ENCODE measurements at places on chromosomes 1 and 21.

DNA sequence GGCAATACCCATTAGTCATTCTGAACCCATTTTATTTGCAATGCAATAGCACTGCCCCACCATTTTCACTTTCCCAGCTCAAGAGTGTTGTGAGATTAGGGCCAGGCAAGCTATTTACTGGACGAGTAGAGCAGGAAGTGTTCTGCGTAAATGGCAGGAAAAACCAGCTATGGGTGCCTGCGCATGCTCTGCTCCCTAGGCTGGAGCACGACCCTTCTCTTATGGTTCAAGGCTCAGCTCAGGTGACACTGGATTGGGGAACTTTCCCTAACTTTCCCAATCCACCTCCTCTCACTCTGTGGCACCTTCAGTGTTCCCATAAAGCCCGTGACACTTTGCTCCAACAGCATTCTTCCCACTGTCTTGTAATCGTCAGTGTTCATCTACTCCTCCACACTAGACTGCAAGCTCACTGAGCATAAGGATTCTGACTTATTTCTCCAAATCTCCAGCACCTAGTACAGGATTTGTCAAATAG lies 3.6 kb upstream of the MAN1A2 start:
- no peak for DNase-seq

DNA sequence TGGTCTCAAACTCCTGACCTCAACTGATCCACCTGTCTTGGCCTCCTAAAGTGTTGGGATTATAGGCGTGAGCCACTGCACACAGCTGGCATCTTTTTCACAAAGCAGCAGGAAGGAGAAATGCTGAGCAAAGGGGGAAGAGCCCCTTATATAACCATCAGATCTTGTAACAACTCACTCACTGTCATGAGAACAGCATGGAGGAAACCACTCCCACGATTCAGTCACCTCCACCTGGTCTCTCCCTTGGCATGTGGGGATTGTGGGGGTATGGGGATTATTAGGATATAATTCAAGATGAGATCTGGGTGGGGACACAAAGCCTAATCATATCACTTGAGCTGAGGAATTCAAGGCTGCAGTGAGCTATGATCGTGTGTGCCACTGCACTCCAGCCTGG lies 3.0 kb upstream of the MFSD2A start:
- DNase-seq, result no peak

- no peak for DNase-seq
Measured at GRCh38 chr1:227961651-227962466, 14.1 kb upstream of the WNT9A start.

- no peak for DNase-seq
Measured at GRCh38 chr1:215375381-215375780, 191.7 kb upstream of the KCTD3 start.

- peak; percentile 53 for DNase-seq
Measured at GRCh38 chr1:205375835-205376545, 19.3 kb upstream of the KLHDC8A start.

DNA sequence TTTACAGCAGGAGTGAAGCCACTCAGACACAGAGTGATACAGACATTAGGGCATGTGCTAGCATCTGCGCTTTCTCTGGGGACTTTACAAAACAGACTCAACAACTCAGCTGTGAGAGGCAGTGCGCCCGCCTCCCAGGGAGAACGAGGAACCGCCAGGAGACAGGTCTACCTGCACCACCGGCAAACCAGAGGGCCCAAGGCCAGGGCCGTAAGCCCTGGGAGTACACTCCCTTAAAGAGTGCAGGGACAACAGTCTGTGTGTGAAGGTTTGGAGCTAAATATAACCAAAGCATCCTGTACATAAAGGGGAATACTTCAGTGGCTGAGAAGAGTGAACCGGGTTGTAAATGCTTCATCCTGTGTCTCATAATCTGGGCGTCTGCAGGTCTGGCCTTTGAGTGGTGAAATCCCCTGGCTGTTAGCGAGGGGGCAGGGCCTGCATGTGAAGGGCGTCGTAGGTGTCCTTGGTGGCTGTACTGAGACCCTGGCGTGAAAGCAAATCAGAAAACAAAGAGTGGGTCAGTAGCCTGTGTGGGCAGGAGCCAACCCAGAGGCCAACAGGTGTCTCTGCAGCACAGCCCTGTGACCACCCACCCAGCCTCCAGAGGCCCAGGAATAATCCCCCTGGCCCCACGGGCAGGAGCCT lies 86.9 kb downstream of the CD247 start:
- DNase-seq, result no peak

- no peak for DNase-seq
Measured at GRCh38 chr1:218064426-218064825, 220.7 kb upstream of the RRP15 start.

- no peak for DNase-seq
Measured at GRCh38 chr1:21496886-21497285, 12.3 kb upstream of the ALPL start.

GRCh38 chr1:10632691-10633090 lies 157.9 kb downstream of the PEX14 start:
- DNase-seq, result no peak

- DNase-seq, result no peak
Measured at GRCh38 chr1:172770071-172770470, 111.2 kb downstream of the FASLG start.

- DNase-seq, result peak; percentile 25
Measured at GRCh38 chr1:218339267-218339831, 5.8 kb upstream of the TGFB2 start.

DNA sequence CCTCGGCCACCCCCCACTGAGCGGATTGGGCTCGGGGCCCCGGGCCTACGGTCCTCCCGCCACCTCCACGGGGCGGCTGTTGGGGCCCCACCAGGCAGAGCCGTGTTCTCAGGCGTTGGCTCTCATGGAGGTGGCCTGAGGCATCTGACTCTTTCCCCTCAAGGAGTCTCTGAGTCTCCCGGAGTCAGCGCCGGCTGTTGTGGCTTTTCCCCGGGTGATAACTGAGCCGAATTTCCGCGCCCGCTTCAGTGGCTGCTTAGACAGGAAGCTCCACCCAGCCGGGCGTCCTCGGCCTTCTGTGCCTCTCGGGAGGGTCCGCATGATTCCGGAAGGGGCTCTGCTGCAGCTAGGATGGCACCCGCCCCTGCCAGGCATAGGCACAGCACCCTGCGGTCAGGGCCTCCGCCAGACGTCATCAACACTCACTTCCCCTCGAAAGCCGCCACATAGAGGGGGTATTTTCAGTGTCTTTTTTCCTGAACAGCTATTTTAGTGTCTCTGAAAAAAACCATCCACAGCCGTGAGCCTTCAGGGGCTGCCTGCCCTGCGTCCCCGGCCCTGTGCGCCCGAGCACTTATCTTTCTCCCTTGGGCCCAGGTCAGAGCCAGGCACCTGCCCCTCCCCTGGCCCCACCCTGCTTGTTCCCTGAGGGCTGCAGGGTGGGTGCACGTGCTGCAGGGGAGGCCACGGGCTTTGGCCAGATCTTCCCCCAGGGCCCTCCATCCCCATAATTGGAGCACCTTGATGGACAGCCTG lies 72.9 kb downstream of the SKI start:
- no peak for DNase-seq

DNA sequence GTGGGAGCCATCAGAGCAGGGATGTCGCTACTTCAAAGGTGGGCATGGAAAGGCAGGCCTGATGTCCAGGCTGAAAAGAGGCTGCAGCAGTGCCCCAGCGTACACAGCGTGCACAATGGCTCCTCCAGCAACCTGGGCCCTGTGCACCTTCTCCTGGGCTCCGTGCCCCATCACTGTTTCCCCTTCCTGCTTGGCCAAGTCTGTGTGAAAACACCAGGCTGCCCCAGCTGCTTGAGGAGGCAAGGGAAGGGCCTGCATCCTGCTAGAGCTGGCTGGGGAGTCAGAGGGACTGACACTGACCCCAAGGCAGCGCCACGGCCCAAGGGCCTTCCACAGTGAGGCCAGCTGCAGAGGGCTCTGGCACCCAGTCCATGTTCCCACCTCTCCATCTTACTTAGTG lies 33.4 kb downstream of the SDC3 start:
- DNase-seq, result no peak

GRCh38 chr21:25757531-25757930 lies 22.8 kb downstream of the GABPA start:
- no peak for DNase-seq

- no peak for DNase-seq
Measured at GRCh38 chr1:93874025-93874651, 4.9 kb downstream of the DNTTIP2 start.

- no peak for DNase-seq
Measured at GRCh38 chr1:108661030-108661609, at the start of gene HENMT1. Gene HENMT1 (minus strand): TSS chr1:108661093. CDS start chr1:108659884, 1,209 bp downstream.

DNA sequence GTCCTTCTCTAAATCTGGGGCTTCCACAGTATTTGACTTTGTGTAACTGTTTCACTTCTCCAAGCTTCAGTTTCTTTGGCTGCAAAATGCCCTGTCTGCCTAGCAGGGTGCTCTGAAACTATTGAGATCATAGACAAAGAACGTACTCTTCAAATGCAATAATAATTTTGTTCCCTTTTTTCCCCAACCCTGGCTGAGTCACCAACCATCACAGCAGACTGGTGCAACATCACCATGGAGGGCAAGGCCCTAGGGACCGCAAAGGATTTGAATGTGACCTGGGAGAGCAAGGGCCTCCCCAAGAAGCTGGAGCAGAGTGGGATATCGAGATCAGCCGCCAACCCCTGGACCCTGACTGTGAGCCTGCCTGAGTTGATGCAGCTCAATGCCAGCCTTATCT lies 115.0 kb downstream of the FCRL5 start:
- no peak for DNase-seq

DNA sequence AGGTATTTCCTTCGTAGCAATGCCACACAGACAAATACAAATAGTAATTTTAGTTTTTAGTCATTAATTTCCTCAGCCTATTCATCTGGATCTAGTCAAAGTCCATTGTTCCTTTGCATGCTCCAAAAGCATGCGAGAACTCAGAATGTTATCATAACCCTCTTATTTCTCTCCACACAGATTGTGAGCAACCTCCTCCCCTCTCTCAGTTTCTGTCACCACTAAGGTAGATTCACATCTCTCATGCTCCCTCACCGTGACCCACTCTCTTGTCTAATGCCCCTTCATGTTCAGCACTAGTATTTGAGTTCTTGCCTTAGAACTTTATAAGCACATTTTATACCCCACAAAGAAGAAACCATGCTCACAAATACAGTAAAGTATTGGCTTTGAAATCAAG lies 582.4 kb downstream of the PLA2G4A start:
- DNase-seq, result no peak

- DNase-seq, result no peak
Measured at GRCh38 chr1:86477682-86478081, 9.0 kb downstream of the CLCA1 start.

DNA sequence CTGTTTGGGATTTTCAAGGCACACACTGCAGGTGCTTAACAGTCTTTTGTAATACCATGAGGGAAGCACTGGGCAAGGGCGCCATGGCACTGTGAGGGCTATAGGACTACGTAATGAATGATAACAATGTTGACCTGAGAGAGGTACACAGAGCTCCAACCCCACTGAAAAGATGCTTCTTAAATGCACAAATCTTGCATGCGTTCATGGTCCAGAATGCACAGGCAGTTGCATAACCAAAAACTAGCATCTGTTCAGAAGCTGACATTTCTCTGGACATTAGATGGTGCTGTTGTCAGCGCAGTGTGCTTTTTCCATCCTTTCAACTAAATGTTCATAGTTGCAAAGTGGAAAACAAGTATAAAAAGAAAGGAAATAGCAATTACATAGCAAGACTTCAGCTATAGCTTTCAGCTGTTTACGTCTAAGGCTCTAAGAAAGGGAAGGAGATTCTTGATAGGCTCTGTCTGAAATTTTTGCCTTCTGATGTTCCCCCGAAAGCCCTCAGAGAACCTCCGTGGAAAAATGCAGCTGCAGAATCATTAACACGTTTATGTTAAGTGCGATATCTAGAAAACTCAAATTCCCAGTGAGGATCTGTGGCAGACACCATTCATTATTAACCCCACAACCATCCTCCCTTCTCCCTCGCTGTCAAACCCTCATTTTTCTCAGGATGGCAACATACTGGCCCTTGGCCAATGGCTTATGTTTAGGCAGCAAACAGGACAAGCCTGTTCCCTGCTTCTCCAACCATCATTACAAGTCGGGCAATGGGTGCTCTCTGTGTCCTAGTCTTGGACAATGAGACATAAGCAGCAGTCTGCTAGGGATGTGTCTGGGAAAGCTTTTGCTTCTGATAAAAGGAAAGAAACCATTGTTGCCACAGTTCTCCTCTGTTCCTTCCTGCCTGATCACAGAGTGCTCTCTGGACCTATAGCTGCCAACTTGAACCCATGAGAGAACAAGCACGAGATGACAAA lies 8.2 kb upstream of the TARBP1 start:
- peak; percentile 22 for DNase-seq

DNA sequence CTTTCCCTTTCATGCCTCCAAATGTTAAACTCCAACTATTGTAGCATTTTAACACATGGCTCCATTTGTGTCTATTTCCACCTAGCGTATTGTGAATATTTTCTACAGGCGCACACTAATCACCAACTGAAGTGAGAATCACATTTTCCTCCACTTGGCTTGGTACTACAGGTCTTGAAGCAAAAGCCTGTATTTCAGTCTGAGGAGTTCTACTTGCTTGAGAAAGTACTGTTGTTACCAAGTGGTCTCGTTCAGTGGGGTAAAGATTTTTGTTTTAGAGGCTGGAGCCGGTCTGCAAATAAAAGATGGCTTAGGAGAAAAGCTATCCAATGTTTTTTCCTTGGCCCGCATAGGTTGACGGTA lies 550 bp upstream of the PTBP2 start:
- DNase-seq, result no peak

DNA sequence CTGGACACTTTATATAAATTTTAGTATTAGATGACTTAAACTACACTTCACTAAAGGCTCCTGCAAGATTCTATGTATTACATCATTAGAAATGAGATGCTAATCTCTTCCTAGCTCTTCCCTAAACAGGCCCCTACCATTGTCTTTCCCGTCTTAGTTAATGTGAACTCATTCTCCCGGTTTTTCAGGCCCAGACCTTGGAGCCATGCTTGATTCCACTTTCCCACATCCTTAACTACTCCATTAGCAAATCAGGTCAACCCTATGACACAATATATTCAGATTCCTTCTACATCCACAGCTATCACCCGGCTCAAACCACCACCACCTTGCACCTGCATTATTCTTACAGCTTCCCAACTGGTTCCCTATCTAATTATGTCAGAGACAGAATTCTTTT lies 73.3 kb downstream of the NVL start:
- DNase-seq, result no peak

GRCh38 chr1:172322219-172323061 lies 98.0 kb upstream of the C1orf105 start:
- DNase-seq, result peak; percentile 55

DNA sequence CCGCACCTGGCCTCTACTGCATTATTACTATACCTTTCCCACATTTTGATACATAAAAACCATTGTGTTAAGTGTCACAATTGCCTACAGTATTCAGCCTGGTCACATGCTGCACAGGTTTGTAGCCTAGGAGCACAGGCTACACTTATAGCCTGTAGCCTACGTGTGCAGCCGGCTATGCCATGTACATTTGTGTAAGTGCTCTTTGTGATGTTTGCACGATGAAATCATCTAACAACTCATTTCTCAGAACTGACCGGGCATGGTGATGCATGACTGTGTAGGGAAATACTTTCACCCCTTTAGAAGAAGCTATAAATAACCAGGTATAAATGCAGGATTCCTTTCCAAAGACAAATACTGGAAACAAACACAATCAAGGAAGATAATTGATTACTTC lies 12.1 kb downstream of the ERG start:
- DNase-seq, result peak; percentile 50

GRCh38 chr1:4408380-4408779 lies 246.0 kb upstream of the AJAP1 start:
- no peak for DNase-seq

All from SHP77 treated with DMSO at 0.1 percent for 48 hours (cell line).